Tongue (tissue), 3 donors: ENCODE measurements at places on chromosomes 11 and 22. TPM values are rescaled to one million over a fixed set of nuclear protein-coding genes. Genes with fewer than 3 reads are reported as not detected.

Gene CNTF
- 1.1 TPM for total RNA-seq

Gene OR56A1
- under 0.01 TPM for total RNA-seq

Gene SPON1
- 24.4 TPM for total RNA-seq

Gene OR51S1
- total RNA-seq: not detected

Gene FAM180B
- total RNA-seq: 1.4 TPM
